ENCODE measurements at places on chromosomes 4 and X.
A peak's percentile ranks its signal among the peaks of the same experiment; 100 is the strongest.

GRCh38 chrX:40174854-40175510, 77.2 kb upstream of the BCOR start:
- no peak for DNase-seq

- DNase-seq = no peak
Measured at GRCh38 chr4:158613046-158613445, 58.6 kb downstream of the C4orf46 start.

DNA sequence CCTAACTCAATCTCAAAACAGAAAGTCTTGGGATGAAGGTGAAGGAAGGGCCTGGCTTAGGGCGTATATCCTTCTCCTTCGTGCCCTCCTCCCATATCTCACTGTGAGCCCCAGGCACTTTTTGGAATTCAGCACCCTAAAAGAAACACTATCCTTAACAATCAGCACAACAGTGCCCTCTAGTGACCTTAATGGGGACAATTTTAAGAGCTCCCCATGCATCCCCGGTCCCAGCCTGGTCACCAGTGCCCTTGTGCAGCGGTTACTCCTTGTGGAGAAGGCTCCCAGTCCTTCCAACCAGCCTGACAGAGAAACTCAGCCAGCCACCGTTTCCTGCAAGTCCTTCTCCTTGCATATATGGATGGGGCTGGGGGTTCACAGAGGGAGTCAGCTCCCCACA, 4.2 kb downstream of the PAK3 start:
- DNase-seq = no peak

DNA sequence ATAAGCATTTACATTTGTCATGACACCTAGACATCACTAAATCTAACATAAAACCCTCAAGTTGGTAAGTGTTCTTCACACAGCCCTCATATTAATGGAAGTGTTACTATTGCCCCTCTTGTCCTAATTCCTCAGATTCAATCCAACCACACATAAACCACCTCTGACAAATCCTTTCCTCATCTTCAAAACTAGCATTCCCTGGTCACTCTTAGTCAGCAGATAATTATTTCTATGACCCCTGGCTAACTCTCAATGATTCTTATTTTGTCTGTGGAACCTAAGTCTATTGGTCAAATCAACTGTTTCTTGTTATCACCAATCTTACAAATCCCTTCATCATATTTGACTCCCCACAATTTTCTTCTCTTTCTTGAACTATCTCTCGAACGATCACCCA, 168.6 kb downstream of the PPP3CA start:
- no peak for DNase-seq

GRCh38 chr4:115454228-115454627, 340.8 kb upstream of the NDST4 start:
- no peak for DNase-seq

- DNase-seq = no peak
Measured at GRCh38 chr4:26807330-26807729, 53.3 kb upstream of the STIM2 start.

- peak; percentile 8 for DNase-seq
Measured at GRCh38 chr4:76179398-76180318, 31.5 kb upstream of the NUP54 start.

GRCh38 chr4:143633833-143634232, 66.6 kb downstream of the FREM3 start:
- DNase-seq = no peak

DNA sequence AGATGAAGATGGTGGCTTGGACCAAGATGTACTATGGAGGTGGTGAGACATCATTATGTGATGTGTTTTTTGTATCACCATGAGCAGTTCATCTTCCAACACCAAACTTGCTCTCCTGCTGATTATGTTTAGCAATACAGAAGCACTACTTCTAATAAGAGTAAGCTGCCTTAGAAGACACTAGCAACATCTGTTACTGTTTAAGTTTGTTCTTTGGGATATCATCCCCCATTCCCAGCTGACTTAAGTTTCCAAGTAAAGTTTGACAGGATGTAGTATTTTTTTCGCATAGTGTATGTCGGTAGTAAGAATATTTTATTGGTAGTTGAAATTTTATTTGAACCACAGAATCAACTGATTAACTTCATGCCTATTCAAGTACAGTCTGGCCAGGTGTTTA, 123.5 kb upstream of the BMPR1B start:
- DNase-seq = no peak

- no peak for DNase-seq
Measured at GRCh38 chrX:38651625-38652601, 90.6 kb downstream of the TSPAN7 start.

DNA sequence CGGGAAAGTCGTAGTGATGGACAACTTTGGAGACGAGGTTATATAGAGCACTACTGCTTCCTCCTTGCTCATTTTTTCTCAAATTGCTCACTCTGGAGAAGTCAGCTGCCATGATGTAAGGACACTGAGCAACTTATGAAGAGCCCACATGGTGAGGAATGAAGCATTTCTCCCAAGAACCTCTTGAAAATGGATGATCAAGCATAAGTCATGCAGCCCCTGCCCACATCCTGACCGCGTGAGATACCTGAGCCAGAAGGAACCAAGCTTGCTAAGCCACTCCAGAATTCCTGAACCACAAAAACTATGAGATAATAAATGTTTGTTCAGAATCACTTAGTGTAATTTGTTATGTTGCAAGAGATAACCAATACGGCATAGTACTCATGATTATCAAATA, 42.8 kb downstream of the PDE5A start:
- DNase-seq = no peak

DNA sequence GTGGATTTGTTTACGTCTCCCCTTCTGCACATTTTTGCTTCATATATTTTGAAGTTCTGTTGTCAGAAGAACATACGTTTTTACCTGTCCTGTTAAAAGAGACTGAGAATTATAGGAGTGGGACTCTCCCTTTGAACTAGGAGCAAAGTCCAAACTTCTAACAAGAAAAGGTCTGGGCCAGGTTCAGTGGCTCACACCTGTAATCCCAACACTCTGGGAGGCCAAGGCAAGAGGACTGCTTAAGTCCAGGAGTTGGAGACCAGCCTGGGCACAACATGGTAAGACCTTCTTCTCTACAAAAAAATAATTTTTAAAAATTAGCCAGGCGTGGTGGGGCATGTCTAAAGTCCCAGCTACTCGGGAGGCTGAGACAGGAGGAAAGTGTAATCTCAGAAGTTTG, 15.8 kb downstream of the LIN54 start:
- no peak for DNase-seq

GRCh38 chr4:141464366-141464765, 172.0 kb upstream of the IL15 start:
- no peak for DNase-seq

DNA sequence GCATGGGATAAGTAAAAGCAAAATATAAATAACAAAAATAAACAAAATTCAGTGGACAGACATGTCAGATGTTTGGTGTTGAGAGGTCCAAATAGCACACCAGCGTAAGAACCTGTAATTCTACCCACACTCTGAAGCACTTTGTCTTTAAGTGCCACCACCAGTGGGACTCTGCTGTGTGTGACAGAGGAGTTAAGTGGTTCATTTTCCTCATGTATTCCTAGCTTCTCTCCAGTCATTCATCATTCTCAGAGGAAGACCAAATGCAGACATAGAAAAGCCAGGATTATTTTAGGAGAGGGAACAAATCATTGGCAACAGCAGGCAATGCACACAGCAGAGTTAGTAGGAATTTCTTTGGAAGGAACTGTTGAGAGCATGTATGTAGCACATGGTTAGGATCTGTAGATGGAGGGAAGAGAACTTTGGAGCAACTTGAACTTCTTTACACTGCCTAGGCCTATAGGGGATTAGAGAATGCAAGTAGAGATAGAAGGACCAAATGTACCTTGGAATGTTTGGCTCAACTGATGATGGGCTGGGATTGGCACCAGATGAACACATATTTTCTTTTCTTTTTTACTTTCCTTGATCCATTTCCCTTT, 43.0 kb upstream of the ARHGAP24 start:
- no peak for DNase-seq

DNA sequence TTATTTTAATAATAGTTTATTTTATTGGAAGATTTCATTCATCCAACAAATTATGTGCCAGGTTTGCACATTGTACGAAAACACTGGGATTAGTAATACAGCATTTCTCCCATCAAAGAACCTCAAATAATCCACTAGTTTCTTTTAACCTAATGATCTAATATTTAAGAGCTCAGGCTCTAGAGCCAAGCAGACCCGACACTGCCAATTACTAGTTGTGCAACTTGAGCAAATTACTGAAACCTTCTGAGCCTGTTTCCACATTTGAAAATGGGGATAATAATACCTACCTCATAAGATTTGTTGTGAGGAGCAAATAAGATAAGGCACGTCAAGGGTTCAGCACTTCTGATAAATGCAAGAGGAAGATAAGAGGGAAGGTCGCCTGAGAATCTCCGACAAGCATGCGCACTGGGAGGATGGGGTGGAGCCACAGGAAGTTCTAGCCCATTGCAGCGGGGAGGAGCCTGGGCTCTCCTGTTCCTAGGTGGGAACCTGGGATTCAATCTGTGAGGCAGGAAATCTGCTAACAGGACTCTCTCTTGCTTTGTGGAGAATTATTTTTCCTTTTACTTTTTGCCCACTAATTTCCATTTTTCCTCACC, 141.5 kb upstream of the SMAD1 start:
- no peak for DNase-seq

DNA sequence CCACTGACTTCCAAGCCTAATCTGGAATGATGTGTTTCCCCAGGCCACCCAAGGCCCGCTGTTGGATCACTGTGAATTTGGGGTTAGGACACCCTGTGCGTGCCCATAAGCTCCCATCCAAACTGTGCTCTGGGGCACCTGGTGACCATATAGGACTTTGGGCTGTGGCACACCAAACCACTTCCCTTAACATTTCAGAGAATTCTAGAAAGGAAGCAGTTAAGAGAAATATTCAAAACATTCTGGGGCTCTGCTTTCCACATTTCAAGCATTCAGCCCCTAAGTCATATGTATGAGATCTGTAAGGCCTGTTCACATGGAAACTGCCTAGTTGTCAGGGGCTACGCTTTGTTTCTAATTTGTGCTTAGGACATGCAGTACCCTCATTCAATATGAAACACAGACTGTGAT, 14.4 kb downstream of the VGLL1 start:
- DNase-seq = no peak

- no peak for DNase-seq
Measured at GRCh38 chr4:31692399-31692940, 972.3 kb downstream of the PCDH7 start.

- no peak for DNase-seq
Measured at GRCh38 chr4:169861593-169861992, 103.8 kb upstream of the HPF1 start.

DNA sequence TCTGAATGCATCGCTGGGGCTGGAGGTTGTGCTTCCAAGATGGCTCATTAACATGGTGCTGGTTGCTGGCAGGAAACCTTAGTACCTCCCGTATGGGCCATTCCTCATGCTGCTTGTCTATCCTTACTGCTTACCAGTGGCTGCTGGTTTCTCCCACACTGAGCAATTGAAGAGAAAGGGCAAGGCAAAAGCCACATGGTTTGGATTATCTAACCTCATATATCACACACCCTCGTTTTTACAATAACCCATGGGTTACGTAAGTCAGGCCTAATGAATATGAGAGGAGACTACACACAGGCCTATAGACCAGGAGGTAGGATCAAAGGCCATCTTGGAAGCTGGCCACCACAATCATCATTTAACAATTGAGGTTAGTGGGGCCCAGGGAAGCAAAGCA, 141.8 kb upstream of the EDNRA start:
- DNase-seq = no peak

DNA sequence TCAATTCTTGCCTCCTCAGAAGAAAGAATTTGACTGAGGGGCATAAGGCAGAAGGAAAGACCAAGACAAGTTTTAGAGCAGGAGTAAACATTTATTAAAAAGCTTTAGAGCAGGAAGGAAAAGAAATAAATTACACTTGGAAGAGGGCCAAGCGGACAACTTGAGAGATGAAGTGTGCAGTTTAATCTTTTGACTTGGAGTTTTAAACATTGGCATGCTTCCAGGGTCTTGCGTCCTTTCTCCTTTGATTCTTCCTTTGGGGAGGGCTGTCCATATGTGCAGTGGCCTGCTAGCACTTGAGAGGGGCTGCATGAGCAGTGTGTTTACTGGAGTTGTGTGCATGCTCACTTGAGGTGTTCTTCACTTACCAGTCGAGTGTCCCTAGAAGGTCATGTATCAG, 275.8 kb upstream of the IL1RAPL1 start:
- no peak for DNase-seq

GRCh38 chrX:39029221-39029620, 228.0 kb downstream of the MID1IP1 start:
- DNase-seq = no peak

DNA sequence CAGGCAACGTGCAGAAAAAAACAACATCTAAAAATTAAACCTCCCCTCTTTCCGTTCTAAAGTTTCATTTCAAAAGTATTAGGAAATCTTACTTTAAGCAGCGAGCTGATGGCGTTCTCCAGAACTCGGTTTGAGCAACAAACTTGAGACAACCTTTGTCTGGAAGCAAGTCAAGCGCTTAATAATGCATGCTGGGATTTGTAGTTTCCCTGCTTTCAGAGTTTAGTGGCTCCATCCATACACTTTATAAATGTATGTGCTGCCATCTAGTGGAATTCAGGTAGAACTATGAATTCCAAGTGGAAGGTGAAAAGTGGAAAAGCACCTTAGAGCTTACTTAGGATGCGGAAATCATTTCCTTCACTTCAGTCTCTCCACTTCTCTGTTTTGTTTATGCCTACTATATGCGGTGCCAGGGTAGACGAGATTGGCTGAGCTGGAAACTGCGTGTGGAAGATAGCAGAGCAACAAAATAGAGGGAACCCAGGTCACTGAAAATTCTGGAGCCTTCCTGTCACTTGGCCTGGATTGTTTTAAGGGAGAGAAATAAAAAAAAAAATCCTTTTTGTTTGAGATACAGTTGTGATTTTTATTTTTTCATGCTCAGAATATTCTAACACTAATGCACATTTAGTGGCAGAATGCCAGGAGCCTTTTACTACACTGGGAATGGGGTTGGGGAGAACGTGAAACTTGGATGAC, at the start of gene BDH2:
Gene BDH2 (minus strand): TSS at position 144 of the 702 bp plus-strand sequence. CDS start 3,580 bp downstream, outside the sequence.
- peak; percentile 82 for DNase-seq

- no peak for DNase-seq
Measured at GRCh38 chr4:71709961-71710360, 73.9 kb downstream of the GC start.

- DNase-seq = no peak
Measured at GRCh38 chr4:186190581-186191199, 677 bp upstream of the CYP4V2 start.

GRCh38 chr4:80393970-80394250, 58.4 kb downstream of the CFAP299 start:
- no peak for DNase-seq

GRCh38 chr4:1412376-1413203, 6.3 kb upstream of the NKX1-1 start:
- DNase-seq = no peak

DNA sequence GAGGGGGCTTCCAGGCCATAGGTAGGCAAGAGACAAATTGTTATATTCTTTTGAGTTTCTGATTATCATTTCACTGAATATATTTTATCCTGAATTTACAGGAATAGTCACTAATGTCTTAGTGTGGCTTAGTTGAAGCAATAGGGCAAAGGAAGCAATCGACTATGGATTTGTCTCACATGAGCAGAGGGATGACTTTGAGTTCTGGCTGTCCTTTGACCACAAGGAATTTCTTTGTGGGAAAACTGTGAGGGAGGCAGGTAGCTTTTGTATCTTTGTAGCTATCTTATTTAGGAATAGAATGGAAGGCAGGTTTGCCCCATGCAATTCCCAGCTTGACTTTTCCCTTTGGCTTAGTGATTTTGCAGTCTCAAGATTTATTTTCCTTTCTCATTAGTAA, 207.3 kb upstream of the ANXA10 start:
- no peak for DNase-seq

GRCh38 chr4:87042986-87043820, 108.4 kb downstream of the AFF1 start:
- no peak for DNase-seq

- no peak for DNase-seq
Measured at GRCh38 chr4:51859476-51860031, 16.6 kb downstream of the DCUN1D4 start.

Measured in BJ (cell line).